Activated CD8-positive, alpha-beta memory T cell treated with anti-CD3 and anti-CD28 coated beads, Interleukin-2, amount 10 ng/mL, durations not matched to agents 7 days and 5 days (primary cell): ENCODE measurements at places on chromosomes 4 and X. TPM values are rescaled to one million over a fixed set of nuclear protein-coding genes. Genes with fewer than 3 reads are reported as not detected.
A peak's percentile ranks its signal among the peaks of the same experiment; 100 is the strongest.

Gene SPON2
- 11.7 TPM for total RNA-seq

Gene MAGEC1
- total RNA-seq = not detected

DNA sequence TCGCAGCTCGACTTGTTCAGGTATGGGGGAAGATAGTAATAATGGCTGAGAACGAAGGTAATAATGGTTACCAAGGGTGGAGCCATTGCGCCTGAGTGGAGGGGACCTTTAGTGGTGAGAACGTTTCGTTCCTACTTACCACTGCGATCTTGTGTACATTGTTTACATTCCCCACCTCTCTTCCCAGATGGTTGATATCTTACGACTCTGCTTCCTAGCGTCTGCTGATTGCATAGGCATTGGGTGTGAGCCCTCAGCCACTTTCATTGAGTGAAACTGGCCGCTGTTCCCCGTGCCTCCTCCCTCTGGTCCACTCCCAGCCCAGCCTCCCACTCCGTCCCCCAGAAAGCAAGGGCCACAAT, 850 bp downstream of the IGBP1 start:
- DNase-seq = no peak
- H3K36me3 ChIP-seq = peaks cover 15% of the 10 kb centered on the region
- H3K4me1 ChIP-seq = peaks cover 35% of the 10 kb centered on the region
- H3K27me3 ChIP-seq = no peaks in the 10 kb centered on the region
- peak overlapping the region; percentile 96 for H3K27ac ChIP-seq

Gene TREX2
- total RNA-seq = 1.8 TPM

GRCh38 chr4:52028970-52029369, 8.8 kb upstream of the LRRC66 start:
- H3K27ac ChIP-seq = no peak overlapping the region
- H3K36me3 ChIP-seq = peaks cover 19% of the 10 kb centered on the region
- DNase-seq = no peak
- no peaks in the 10 kb centered on the region for H3K4me1 ChIP-seq
- H3K27me3 ChIP-seq = no peaks in the 10 kb centered on the region

Gene FAM114A1
- not detected for total RNA-seq

Gene PJA1
- total RNA-seq = 17.5 TPM

DNA sequence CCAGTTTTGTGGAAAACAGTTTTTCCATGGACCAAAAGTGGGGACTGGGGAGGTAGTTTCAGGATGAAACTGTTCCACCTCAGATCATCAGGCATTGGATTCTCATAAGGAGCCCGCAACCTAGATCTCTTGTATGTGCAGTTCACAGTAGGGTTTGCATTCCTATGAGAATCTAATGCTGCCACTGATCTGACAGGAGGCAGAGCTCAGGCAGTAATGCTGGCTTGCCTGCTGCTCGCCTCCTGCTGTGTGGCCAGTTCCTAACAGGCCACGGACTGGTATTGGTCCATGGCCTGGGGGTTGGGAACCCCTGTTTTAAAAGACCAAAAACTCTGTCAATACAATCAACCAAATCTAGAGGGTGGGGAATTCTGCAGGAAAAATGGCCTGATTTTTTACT, 100.0 kb upstream of the EOLA2 start:
- no peak for DNase-seq
- H3K27ac ChIP-seq = no peak overlapping the region
- peaks cover 18% of the 10 kb centered on the region for H3K27me3 ChIP-seq

DNA sequence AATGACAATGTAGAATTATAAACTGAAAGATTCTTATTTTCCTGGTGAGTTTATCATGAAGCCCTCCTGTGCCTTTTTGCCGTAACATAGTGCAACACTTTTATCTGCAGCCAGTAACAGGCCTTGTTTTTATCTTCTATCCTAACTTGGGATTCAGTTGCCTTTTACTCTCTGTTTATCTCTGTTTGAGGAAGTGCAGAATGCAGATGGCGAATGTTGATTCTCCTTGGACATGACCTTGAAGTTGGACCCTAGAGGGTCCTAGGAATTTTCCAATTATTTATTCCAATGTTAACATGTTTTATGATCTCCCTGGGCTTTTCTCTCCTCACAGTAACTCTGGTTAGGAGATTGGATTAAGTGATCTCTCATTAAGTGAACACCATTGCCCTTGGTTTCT, 165.0 kb downstream of the FMR1NB start:
- H3K4me1 ChIP-seq = no peaks in the 10 kb centered on the region
- DNase-seq = no peak
- no peak overlapping the region for H3K27ac ChIP-seq
- no peaks in the 10 kb centered on the region for H3K36me3 ChIP-seq
- H3K4me3 ChIP-seq = no peak overlapping the region
- H3K27me3 ChIP-seq = no peaks in the 10 kb centered on the region

Gene PDCL2
- not detected for total RNA-seq

GRCh38 chrX:56600141-56600540, 36.7 kb downstream of the UBQLN2 start:
- no peak overlapping the region for H3K27ac ChIP-seq
- DNase-seq = no peak
- peaks cover 19% of the 10 kb centered on the region for H3K36me3 ChIP-seq
- no peaks in the 10 kb centered on the region for H3K27me3 ChIP-seq
- H3K4me1 ChIP-seq = no peaks in the 10 kb centered on the region

Gene ZNF141
- total RNA-seq = 23.8 TPM

GRCh38 chr4:61406677-61407076, 206.6 kb downstream of the ADGRL3 start:
- no peaks in the 10 kb centered on the region for H3K4me1 ChIP-seq
- H3K36me3 ChIP-seq = no peaks in the 10 kb centered on the region
- no peak overlapping the region for H3K27ac ChIP-seq
- H3K4me3 ChIP-seq = no peak overlapping the region
- no peak for DNase-seq

Gene PPP4R3C
- total RNA-seq = not detected

Gene ANKRD37
- 11.8 TPM for total RNA-seq

DNA sequence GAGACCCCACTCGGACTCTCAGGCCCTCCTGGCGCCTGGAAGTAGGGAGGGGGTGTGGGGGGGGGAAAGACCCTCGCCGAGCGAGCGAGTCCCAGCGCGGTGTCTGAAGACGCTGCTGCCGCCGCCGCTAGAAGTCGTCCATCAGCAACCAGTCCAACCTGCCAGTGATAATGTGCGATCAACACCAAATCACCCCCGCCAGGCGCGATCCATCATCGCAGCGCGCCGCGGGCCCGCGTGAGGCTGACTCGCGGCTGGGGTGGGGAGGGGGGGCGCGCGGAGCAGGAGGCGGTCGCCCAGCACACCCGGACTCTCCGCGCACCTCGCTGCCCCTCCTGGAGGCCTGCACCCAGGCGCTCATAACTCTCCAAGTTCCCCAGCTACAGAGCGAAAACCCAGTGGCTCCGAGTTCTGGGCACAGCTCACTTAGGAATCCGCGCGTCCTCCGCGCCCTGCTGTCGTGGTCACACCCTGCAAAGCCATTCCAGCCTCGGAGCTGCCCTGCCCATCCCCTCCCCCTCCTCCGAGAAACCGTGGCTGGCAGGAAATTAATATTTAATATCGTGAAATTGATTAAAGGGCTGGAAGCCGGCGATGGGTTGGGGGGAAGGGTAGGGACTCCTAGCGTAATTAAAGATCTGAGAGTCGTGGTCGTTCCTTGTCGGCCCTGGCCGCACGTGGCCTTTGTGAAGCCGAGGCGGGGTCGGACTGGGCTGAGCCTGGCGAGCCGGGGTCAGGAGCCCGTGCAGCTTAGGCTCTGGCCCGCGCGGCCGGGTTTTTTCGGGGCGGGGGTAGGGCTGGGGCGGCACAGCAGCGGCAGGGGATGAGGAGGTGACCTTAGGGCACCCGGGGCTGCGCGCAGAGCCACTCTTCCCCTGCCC, 58.1 kb upstream of the BCOR start:
- peaks cover 12% of the 10 kb centered on the region for H3K4me1 ChIP-seq
- no peak overlapping the region for H3K4me3 ChIP-seq
- no peaks in the 10 kb centered on the region for H3K36me3 ChIP-seq
- no peak overlapping the region for H3K27ac ChIP-seq
- DNase-seq = no peak

Gene PF4V1
- total RNA-seq = not detected

Gene GPM6B
- total RNA-seq = not detected

DNA sequence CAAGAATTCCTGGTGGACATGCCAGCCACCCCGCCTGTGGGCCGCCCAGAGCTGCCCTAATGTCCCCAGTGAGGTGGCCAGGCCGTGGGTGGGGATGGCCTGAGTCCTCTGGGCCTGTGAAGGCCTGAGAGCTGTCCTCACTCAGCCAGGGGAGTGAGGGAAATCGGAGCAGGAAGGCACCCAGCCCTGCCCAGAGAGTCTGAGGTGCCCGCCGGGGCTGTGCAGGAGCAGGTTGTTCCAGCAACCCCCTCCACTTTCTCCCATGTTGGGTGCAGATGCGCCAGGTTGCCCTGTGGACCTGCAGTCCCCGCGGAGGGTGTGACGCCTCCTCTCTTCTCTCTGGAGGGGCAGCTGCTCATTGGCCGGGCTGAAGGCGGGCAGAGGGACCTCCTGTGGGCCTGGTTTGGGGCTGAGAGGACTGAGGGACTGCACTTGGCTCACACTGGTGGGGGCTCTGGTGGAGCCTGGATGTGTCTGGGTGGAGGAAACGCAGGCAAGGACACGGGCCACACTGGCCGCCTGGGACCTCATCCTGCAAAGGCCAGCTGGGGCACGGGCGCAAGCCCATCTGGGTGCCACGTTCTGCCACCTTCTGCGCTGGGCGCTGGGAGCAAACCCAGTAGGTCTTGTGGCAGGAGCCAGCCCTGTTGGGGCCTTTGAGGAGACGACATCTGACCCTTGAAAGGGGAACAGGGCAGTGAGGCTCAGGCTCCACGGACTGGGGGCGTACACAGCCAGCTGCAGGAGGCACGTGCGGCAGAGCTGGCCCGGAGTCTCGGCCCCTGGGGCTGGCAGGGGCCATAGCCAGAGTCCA, 14.0 kb downstream of the DOK7 start:
- no peaks in the 10 kb centered on the region for H3K36me3 ChIP-seq
- no peak overlapping the region for H3K27ac ChIP-seq
- no peak overlapping the region for H3K4me3 ChIP-seq
- no peak for DNase-seq
- H3K27me3 ChIP-seq = peaks cover 12% of the 10 kb centered on the region

DNA sequence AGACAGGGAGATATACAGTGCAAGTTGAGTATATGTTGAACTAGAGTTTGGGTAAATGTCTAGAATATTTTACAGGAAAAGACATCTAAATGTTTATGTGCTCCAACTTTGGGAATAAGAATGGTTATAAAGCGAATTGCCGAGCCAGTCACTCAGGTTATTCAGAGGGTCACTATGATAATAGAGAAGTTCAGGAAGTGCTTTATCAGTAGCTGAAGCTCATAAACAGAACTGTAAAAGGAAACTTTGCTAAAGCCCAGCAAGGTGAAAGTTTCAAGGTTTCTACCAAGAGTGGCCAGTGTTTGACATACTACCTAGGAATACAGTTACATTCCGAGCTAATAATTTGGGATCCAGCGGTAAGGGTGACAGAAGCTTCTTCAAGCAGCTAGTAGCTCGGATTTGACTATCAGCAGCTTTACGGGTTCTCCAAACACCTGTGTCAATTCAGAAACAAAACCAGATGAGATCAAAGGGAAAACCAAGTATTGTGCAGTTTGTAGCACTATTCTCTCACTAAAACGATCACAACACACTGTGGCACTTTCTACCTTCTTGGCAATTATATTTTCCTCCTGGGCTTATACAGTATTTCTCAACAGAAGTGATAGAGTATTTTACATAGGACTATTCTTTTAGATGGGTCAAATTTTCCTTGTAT, 17.2 kb upstream of the BCLAF3 start:
- H3K27ac ChIP-seq = no peak overlapping the region
- no peak overlapping the region for H3K4me3 ChIP-seq
- no peaks in the 10 kb centered on the region for H3K36me3 ChIP-seq
- H3K27me3 ChIP-seq = peaks cover under 1% of the 10 kb centered on the region
- DNase-seq = no peak
- H3K4me1 ChIP-seq = no peaks in the 10 kb centered on the region

GRCh38 chr4:20859097-20859781, 159.0 kb downstream of the PACRGL start:
- no peak overlapping the region for H3K27ac ChIP-seq
- no peaks in the 10 kb centered on the region for H3K36me3 ChIP-seq
- H3K4me1 ChIP-seq = no peaks in the 10 kb centered on the region
- DNase-seq = no peak

- no peak overlapping the region for H3K27ac ChIP-seq
- DNase-seq = no peak
- H3K4me1 ChIP-seq = no peaks in the 10 kb centered on the region
- H3K27me3 ChIP-seq = no peaks in the 10 kb centered on the region
- no peaks in the 10 kb centered on the region for H3K36me3 ChIP-seq
These were observed 707.9 kb downstream of the CENPC start for GRCh38 chr4:66837279-66837922.

DNA sequence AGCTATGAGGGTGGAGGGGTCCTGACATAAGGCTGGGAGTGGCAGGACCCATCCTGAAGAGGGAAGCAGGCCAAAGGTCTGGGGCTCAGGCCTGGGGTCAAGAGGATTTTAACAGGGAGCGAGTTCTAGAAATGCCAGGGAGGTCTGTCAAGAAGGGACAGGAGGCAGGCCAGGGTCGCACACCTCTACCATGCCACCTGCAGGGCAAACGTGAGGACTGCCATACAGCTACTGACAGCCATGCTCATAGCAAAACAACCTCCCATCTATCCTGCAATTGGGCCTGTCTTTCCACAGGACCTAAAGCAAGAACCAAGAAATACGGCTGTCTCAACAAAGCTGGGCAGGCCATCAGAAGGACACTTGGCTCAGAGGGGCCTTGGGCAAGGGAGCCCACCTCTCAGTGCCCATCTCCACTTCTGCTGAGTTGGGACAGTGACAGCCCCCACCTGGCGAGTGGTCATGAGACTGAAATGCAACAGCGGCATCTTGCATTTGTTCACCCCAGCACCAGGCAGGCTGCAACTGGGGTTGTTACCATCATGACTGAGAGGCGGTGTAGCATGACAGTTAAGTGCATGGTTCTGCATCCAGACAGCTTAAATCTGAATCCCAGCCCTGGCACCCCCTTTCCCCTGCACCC, 92.7 kb downstream of the WFS1 start:
- H3K36me3 ChIP-seq = no peaks in the 10 kb centered on the region
- no peak overlapping the region for H3K27ac ChIP-seq
- no peaks in the 10 kb centered on the region for H3K4me1 ChIP-seq
- H3K4me3 ChIP-seq = no peak overlapping the region
- DNase-seq = no peak
- peaks cover 12% of the 10 kb centered on the region for H3K27me3 ChIP-seq

DNA sequence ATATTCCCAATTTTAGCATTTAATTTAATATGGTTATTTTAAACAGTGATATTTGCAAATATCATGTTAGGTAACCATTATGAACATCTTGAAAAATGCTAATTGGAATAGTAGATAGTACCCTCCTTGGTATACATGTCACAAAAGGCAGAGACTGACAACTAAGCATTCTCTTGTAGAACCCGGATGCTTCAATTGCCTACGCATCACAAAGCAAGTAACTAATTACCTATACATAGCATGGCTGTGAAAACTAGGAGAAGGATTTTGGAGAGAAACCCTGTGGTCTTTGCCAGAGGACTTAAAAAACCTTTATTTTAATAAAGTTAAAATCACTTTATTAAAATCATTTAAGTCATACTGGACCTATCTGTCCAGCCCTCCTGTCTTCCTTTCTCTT, 764.1 kb upstream of the TENM3 start:
- no peaks in the 10 kb centered on the region for H3K36me3 ChIP-seq
- no peak overlapping the region for H3K27ac ChIP-seq
- H3K4me3 ChIP-seq = no peak overlapping the region
- no peaks in the 10 kb centered on the region for H3K4me1 ChIP-seq
- no peak for DNase-seq
- H3K27me3 ChIP-seq = no peaks in the 10 kb centered on the region
